ENCODE measurements at places on chromosomes 7 and 10.

GRCh38 chr10:114822444-114823076 lies 980 bp downstream of the FHIP2A start:
- peak; percentile 57 for DNase-seq

DNA sequence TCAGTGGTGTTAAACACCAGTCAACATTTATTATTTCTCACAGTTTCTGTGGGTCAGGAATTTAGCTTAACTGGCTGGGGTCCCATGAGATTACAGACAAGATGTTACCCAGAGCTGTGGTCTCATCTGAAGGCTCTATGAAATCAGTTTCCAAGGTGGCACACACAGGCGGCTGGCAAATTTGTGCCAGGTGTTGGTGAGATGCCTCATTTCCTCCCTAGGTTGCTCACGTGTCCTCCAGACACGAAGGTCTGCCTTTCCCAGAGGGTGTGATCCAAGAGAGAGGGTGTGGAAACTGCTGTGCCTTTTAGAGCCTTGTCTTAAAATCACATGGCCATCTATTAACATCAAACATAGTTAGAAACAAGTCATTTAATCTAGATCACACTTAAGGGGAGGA lies 209.0 kb downstream of the JCAD start:
- no peak for DNase-seq

- no peak for DNase-seq
These were observed 310.0 kb downstream of the ABCA13 start for GRCh38 chr7:48481235-48481634.

GRCh38 chr7:157250605-157251228 lies 86.1 kb upstream of the DNAJB6 start:
- peak; percentile 86 for DNase-seq

Data from mesendoderm (in vitro differentiated cells).